ENCODE measurements at places on chromosomes 7 and 10.

DNA sequence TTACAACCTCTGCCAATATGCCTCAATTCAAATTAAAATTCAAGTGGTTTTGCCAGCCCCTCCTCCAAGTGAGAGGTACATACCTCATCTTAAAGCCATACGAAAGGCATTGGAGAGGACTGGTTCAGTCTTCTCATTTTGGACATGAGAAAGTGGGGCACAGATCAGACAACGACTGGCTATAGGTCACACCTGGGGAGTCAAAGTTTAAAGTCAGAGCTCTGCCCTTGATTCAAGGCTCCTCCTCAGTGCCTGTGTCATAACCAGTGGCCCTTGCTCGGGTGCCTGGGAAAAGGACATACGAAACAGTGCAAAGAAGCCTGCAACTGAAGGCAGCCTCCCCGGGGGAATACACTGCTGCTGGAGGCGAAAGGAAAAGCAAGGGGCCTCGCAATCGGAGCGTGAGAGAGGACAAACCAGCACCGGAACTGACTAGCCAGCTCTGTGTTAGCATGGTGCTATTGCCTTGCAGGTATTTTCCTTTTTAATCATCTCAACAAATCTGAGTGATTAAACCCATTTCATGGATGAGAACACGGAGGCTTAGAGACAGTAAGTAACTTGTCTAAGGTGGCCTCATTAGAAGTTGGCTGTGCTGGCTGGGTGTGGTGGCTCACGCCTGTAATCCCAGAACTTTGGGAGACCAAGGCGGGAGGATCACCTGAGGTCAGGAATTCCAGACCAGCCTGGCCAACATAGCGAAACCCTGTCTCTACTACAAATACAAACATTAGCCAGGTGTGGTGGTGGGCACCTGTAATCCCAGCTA lies 1.1 kb upstream of the MTPAP start:
- no peak for DNase-seq

DNA sequence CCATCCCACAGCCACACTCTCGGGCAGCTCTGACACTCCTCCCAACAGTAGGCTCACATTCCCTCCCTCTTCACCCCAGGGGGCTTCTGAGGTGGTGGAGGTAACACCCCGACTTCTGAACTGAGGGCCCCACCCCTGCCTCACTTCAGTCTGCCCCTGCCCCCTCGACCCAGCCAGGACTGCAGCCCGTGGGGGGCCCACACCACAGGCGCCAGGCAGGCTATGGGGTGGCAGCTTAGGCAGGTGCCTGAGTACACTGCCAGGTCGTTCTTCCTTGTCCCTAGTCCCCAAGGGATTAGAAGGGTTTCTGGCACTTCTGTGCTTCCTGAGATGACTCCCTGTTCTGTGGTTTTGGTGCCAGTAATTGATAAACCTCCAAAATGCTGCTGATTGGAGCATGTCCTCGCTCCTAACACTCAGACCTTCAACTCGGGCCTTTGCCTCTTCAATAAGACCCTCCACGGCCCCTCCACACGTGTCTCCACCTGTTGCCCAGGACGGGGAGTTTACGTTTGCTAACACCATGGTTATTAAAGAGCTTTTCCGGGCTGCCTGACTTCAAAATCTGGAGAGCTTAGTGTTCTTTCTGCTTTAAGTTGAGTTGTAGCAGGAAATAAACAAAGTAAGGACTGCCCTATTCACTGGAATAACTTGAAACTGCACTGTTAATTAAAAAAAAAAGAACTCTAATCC lies 23.8 kb upstream of the LARP4B start:
- no peak for DNase-seq

GRCh38 chr10:84077768-84078167 lies 61.5 kb upstream of the GHITM start:
- DNase-seq, result no peak

DNA sequence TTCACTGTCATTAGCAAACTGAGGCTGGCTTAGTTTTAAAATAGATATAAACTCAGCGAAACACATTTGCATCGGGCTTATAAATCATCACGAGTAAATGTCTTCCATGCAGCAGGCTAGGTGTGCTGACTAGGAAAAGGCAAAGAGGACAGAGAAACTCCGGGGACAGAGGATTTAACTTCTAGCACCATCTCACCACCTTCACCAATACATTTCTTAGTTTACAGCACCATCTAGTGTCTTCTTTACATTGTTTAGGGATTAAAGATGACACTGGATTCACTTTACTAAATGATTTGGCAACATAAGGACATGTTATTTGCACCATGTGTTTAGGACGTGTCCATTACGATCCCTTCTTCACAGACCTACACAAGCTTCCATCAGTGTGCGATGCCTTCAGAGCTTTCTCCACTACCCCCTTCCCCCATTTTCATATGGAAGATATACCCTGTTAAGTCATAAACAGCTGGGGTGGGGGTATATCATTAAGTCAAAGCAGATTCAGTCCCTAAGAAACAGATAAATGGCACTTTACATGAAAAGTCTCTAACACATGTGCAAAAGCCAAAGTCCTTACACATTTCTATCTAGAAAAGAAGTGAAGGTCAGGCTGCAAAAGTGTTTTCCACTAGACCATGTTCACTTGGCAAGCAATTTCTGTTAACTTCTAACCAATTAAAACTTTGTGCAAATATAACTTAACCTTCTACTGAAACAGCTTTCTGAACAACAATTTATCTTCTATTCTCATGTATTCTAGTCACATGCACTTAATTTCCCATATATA lies 103.3 kb downstream of the GRB10 start:
- DNase-seq, result no peak

GRCh38 chr10:11113156-11113555 lies 95.5 kb downstream of the CELF2 start:
- DNase-seq, result no peak

DNA sequence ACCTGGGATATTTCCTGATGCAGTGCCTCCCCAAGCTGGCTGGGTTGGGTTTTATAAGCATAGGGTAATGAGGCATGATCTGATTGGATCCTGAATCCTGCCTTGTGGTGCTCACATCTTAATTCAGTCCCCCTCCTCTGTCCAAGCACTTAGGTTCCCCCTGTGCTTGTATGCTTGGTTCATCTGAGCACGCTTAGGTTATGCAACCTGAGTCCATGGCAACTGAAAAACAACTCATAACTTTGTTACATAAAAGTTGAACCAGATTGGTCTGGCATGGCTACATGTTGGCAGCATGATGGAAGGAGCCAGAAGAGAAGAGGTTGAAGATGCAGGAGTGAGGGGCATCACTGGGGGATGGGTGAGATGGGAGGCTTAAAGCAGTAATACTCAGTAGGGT lies 57.3 kb upstream of the OSBPL3 start:
- no peak for DNase-seq

DNA sequence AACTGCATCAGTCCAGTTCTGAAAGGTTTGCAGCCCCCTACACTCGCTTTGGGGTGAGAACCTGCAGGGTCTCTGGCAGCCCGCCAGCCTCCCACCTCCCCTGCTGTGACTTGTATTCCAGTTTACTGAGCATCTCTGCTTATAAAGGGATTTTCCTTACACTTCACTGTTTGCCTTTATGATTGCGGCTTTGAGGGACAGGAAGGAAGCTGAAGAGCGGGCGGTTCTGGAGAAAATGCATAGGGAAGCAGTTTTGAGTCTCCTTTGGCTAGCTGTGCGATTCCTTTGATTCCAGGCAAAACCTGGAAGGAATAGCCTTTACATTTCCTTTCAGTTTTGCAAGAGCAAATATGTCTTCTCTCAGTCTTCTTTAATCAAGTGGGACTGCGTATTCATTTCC lies 65.0 kb upstream of the TRIM8 start:
- no peak for DNase-seq

- DNase-seq, result no peak
Observed at GRCh38 chr7:36439624-36440023, 50.0 kb downstream of the ANLN start.

DNA sequence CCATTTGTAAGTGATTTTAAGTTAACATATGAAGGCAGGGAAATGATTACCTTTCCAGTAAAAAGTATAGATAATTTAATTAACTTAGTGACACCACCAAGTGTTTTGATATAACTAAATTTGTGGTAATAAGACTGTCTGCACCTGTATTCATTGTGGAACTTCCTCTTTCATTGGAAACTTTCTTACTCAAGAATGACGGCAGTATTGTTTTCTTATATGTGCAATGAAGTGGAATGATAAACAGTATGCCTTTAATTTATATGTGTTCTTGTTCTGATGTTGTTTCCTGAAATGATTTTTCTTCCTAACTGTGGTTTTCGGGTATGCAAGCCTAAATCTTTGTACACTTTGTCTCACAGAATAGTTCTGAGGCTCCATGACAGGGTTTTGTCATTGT lies 46.4 kb downstream of the CASD1 start:
- DNase-seq, result no peak

DNA sequence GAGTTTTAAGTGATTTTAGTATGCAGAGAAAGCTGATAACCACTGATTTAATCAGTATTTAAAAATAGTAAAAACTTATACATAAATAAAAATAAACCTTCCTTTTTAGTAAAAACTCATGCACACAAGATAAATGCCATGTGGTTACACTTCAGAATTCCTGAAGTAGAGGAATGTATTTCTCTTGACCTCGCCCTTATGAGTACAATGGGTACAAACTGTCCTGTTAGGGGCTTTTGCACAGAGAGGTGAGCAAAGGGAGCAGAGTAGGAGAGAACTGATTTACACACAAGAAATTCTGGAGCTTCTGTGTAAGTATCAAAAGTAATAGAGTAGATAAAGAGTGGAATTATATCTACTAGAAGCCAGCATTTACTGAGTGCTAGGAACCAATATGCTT lies 279.6 kb downstream of the PPP1R3A start:
- DNase-seq, result no peak

GRCh38 chr10:112209684-112210131 lies 26.1 kb upstream of the GPAM start:
- DNase-seq, result no peak

- no peak for DNase-seq
Observed at GRCh38 chr7:144854839-144855424, 19.1 kb upstream of the TPK1 start.

DNA sequence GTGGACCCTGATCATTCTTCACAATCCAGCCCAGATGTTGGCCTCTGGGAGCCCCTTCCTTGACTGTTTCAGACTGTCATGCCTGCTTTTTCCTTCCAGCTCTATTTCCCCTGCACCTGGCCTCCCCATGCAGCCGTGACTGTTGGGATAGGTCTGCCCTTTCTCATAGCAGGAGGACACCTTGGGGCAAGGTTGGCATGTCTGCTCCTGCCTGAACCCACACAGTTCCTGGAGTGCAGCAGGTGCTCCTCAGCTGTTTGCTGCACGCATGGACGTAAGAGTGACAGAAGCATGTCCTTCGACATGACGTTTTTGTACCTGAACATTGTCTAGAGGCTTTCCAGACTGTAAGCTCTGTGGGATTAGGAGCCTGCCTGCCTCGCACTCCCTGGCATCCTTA lies 24.0 kb downstream of the POR start:
- DNase-seq, result no peak

DNA sequence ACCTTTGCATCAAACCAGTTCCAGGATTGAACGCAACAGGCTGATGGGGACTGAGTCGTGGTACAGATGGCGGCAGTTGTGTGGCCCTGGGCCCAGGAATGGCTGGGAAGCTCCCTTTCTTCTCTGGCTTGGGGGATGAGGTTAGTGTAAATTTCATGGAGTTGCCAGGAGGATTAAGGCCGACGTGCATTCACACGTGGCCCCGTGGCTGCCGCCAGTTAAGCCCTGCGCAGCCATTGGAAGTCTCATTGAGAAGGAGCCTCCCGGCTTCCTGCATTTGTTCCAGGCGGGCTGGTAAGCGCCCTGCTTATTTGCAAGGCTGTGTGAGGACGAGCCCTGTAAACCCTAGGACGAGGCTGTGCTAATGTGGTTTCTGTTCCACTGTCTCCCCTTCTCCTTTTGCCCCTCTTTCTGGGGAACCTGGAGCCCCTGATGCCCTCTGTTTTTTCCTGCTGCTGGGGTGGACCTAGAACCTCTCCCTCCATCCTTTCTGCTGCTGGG lies 174.7 kb upstream of the TNRC18 start:
- no peak for DNase-seq

DNA sequence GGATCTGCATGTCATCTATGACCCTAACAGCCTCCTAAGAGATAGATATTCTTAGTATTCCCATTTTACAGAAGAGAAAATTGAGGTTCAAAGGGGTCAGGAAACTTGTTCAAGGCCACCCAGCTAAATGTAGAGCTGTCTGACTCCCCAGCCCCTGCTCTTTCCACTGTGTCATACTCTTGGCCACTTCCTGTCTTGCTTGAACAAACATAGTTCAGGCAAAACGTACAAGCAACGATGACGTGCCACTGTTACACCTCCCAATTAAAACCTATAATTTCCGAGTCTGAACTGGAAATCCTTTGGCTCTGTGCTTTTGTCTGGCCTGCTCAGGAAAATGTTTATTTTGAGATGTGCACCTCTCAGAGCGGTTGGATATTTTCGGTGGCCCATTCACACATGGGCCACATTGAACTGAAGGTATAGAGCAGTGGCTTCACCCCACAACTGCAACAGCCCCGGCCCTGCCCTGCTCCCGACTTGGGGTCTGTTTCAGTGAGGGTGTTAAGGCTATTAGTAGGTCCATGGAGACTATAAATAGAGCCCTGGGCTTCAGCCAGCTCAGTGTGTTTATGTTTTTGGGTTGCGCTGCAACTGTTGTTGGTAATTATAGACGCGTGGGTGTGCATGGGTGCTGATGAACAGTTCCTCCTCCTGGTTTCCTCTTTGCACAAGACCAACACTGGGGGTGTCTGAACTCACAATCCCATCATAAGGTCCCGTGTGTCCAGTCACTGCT lies 172.3 kb upstream of the ADO start:
- DNase-seq, result no peak

GRCh38 chr10:76432016-76433012 lies 1000.9 kb downstream of the LRMDA start:
- no peak for DNase-seq

- DNase-seq, result no peak
Observed at GRCh38 chr7:2182461-2182860, 50.3 kb downstream of the MAD1L1 start.

- DNase-seq, result no peak
Observed at GRCh38 chr10:1630304-1630703, 107.0 kb downstream of the ADARB2 start.

GRCh38 chr7:103929901-103930311 lies 59.6 kb downstream of the RELN start:
- DNase-seq, result no peak

DNA sequence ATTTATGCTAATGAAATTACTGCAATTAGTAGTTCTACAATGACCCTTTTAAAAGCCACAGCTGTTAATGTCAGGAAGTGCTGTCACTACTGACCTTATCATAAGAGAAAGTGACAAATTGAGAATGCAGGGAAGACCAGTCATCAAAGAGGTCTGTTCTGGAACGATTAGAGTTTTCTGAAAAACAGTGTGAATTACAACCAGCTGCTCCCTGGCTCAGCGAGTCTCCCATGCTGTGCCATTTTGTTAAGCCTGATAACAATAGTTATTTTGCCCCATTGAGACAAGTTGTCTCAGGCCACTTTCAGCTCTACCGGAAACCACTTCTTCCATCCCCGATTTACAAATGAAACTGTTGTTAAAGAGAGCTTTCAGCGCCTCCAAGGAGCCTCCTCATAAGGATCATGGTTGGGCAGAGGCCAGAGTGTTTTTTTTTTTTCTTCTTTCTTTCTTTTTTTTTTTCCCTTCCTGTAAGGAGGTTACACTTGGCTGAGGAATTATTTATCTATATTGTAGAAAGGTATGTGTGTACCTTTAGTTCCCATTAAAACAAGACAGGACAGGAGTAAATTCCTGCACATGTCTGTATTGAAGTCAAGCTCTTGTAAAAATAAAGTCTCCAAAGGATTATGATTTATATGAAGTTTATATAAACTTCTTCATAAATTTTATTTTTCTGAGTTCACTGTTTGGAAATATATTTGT lies 173.6 kb downstream of the CDCA7L start:
- no peak for DNase-seq

Measured in stimulated activated CD4-positive, alpha-beta T cell treated with anti-CD3 and anti-CD28 coated beads, Interleukin-1b, Interleukin-23, amount 100 ng/mL, for 24 hours (primary cell).